ENCODE measurements at places on chromosomes 5 and 9. TPM values are rescaled to one million over a fixed set of nuclear protein-coding genes. Genes with fewer than 3 reads are reported as not detected.

F2RL1 gene
- 50.9 TPM for total RNA-seq

MEIKIN gene
- not detected for total RNA-seq

MAMDC2 gene
- 42.3 TPM for total RNA-seq

FYB1 gene
- total RNA-seq, result 1.6 TPM

PLCXD3 gene
- not detected for total RNA-seq

SPINK7 gene
- total RNA-seq, result not detected

UBE2QL1 gene
- under 0.01 TPM for total RNA-seq

WNK2 gene
- under 0.01 TPM for total RNA-seq

CDH9 gene
- total RNA-seq, result 2.7 TPM

TERT gene
- total RNA-seq, result 1.1 TPM

CYLC2 gene
- total RNA-seq, result not detected

GPX3 gene
- 0.54 TPM for total RNA-seq

FOXD4L4 gene
- 0.27 TPM for total RNA-seq

ANKRD18A gene
- not detected for total RNA-seq

GABRA1 gene
- not detected for total RNA-seq

All from hematopoietic multipotent progenitor cell (in vitro differentiated cells).